ENCODE measurements at places on chromosomes 7 and 10.

DNA sequence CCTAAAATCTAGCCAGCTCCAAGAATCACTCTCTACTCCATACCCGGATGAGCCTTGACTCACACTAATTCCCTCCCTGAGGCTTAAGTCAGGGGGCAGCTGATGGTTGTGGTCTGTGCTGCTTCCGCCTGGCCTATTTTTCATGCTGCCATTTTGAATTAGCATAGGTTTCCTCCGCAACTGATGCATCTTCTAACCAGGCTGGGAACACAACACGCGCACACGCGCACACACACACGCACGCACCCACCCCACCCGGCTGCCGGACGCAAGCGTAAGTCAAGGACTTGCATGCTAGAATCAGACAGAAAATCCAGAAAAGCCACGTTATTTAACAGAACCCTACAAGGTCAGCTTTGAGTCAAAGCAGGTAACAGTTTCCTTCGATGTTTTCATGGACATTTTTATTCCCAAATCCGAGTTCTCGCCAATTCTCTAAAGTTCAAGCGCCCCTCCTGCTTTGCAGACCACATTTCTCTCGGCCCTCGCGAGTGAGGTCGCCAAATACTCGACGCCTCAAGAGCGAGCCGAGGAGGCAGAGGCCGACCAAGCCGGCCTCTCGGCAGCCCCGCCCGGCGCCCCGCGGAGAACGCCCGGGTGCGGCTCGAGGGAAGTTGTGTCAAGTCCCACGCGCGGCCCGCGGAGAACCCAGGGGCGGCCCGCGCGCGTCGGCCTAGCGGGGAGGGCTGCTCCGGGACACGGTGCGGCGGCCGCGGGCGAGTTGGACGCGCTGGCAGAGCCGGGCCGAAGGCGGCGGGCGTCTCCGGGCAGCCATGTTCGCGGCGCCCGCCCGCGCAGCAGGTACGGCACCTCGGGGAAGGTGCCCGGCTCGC, 961 bp downstream of the SCRN1 start:
- DNase-seq: peak; percentile 39

- DNase-seq: no peak
Measured at GRCh38 chr10:88745633-88746032, 14.2 kb upstream of the LIPN start.

- no peak for DNase-seq
Measured at GRCh38 chr7:146027243-146027642, 89.4 kb upstream of the CNTNAP2 start.

DNA sequence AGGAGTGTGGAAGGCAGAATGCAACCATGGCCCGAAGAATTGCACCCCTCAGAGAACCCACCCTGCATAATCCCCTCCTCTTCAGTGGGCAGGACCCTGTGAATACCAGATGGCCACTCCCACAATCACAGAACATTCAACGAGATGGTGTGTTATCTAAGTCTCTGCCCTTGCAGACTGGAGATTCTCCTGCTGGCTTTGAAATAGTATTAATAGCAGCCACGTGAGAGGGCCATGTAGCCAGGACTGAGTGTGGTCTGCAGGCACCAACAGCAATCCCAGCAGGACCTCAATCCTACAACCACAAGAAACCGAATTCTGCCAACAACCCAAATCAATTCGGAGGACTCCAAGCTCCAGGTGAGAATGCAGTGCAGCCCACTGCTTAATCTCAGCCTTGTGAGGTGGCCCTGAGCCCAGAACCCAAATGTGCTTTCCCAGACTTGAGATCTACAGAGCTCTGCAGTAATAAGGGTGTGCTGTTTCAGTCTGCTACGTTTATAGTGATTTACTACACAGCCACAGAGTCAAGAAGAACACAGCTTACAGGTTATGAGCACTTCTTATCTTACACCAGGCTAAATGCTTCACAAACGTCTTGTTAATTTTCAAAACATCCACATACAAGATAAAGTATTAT, 72.1 kb downstream of the VOPP1 start:
- no peak for DNase-seq

DNA sequence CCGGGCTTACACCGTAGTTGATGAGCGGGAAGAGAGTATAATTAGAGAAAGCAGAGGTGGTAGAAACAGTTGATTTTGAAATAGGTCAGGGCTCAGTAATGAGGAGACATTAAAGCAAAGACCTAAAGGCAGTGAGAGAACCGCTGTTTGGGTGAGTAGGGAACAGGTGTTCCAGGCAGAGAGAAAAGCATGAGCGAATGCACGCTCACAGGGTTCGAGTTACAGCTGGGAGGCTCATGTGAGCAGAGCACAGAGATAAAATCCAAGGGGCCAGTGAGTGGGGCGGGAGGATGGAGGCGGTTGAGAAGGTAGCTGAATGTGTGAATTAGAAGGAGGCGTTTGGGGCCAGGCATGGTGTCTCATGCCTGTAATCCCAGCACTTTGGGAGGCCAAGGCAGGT, 39.9 kb downstream of the APBB1IP start:
- no peak for DNase-seq

- DNase-seq: no peak
Measured at GRCh38 chr10:88853155-88853881, 1.7 kb upstream of the ANKRD22 start.

DNA sequence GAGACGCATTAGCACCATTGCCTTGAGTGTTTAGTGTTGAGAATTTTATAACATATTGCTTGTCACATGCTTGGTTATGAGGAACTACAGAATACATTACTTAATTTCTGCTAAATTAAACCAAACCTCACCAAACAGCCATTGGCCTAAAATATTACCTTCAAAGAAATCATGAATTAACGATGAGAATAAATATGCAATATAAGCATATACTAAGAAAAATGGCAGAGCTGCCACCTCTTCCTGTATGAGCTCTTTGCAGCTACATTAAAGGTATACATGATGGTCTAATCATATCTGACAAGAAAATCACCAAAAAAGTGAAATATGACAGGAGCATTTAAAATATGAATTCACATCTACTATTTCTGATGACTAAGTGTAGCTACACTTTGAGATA, 5.2 kb upstream of the RHEB start:
- no peak for DNase-seq

DNA sequence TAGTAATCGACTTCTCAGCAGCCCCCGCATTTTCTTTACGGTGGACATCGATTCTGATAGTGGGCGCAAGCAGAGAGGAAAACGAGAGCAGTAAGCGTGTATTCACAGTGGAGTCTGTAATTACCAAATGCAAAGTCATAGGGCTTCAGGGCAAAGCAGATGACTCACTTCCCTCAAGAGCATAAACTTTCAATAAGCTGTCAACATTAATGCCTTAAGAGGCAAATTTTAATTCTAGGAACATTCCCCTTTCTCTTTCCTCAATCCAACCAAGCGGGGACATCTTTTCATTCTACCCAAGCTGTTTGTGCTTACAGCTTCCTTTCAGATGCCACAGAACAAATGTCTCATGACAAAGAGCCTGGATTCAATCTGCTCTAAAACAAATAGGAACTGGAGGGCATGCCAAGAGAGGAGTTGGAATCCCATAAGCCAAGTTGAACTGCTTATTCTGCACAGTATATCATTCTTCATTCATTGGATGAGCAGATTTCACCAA, 48.6 kb downstream of the MALSU1 start:
- peak; percentile 49 for DNase-seq

GRCh38 chr10:1406132-1406966, 331.0 kb downstream of the ADARB2 start:
- DNase-seq: no peak

GRCh38 chr10:22550732-22551131, 163.6 kb downstream of the PIP4K2A start:
- DNase-seq: peak; percentile 17

DNA sequence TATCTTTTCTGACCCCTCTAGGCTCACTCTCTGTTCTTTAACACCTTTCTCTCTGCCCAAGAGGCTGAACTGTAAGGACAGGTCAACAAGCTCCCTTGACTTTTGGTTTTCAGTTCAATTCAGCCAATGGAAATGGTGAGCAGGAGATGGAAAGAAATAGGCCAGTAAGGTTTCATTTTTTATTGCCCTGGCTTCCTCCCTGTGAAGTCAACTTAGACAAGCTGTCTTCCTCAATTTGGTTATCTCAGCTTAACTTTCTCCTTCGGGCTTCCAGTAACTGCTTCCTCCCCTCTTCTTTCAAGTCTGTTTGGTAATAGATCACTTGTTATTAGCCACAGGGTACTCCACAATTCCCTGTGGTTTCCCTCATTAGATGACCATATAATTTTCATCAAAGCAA, 19.7 kb downstream of the LIPK start:
- no peak for DNase-seq

- DNase-seq: no peak
Measured at GRCh38 chr10:47111329-47111862, 188.6 kb upstream of the GDF10 start.

- DNase-seq: no peak
Measured at GRCh38 chr7:14351167-14351566, 361.7 kb upstream of the ETV1 start.

GRCh38 chr10:46029461-46030030, 877 bp downstream of the NCOA4 start:
- DNase-seq: no peak

DNA sequence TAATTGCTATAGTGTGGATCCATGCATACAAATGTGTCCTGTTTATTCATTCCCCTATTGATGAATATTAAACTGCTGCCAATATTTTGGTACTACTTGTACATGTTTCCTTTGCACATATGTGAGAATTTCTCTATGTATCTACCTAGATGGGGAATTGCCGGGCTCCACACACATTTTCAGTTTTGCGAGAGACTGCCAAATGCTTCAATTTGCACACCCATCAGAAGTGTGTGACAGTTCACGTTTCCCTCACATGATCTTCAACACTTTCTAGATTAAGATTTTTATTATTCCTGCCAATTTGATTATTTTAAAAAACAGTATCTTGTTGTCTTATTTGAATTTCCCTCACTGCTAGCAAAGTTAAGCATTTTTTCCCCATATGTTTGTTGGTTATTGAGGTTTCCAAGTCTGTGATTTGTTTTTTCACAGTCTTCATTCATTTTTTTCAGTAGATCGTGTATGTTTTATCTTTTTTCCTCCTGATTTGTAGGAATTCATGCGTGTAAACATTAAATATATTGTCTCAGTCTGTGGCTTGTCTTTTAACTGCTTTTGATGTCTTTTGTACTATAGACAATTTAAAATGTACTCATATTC, 2.4 kb upstream of the KLF14 start:
- no peak for DNase-seq

- peak; percentile 81 for DNase-seq
Measured at GRCh38 chr10:116688241-116688711, 54.1 kb downstream of the HSPA12A start.

- no peak for DNase-seq
Measured at GRCh38 chr7:20831451-20831850, 44.8 kb upstream of the SP8 start.

DNA sequence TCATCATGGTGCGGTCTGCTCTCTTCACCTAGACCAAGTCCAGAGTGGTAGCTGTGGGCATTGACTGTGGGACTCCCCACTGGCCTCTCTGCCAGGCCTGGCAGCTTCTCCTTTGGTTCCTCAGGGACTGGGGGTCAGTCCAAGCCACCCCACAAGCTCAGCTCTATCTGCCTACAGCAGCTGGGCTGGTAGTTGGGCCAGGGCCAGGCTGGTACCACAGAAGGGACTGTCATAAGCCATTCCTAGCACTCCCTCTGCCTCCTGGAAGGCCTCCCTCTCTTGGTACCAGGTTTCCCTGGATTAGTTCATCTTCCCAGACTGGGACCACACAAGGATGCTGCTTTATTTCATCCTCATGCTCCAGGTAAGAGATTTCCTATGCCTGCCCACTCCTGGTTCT, 24.2 kb upstream of the UNC5B start:
- no peak for DNase-seq

- no peak for DNase-seq
Measured at GRCh38 chr10:28913436-28914237, 236.3 kb downstream of the BAMBI start.

DNA sequence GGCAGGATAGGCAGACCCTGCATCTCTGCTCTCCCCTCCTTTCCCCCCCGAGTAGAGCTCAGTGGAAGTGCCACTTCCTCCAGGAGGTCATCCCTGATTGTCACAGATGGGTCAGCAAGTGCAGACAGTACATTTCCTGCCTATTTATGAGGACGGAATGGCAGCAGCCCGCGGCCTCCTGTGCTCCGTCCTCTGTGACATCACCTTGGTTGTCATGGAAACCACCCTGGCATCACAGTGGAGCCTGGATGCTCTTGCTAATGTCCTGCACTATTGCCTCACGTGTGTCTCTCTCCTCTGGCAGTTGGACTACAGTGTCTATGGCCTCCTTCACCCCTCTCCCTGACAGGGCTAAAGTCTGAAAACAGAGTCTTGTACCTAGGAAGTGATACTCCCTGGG, 148.6 kb downstream of the SH3PXD2A start:
- DNase-seq: no peak

DNA sequence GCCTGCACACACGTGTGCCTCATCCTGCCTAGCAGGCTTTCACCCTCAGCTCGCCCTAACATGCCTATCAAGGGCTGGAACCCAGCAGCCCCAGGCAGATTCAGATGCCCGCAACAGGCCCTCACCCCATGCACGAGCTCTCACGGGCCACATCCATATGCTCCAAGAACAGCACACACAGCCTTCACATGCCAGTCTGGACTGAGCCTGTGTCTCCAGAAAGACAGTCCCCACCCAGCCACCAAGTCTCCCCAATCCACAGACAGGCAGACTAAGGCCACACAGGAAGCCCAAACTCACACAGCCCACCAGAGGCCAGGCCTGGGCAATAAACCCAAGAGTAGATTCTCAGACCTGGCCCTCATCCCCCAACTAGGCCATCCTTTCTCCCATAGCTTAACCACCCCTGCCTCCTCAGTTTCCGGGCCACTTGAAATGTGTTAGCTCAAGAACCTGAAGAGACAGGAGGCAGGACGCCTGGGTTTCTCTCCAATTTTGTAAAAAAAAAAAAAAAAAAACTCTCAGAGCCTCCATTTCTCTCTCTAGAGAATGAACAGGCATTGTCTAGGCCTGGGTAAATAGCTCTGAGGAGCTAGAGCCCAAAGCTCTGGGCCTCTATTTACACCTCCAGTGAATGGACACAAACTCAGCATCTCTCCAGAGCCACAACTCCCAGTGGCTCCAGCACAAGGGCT, 6.8 kb downstream of the LDB1 start:
- DNase-seq: no peak

GRCh38 chr7:155816996-155817395, 4.7 kb upstream of the SHH start:
- DNase-seq: no peak

- no peak for DNase-seq
Measured at GRCh38 chr10:84302223-84302622, 26.2 kb upstream of the CCSER2 start.

GRCh38 chr7:14767716-14768425, 134.7 kb downstream of the DGKB start:
- DNase-seq: no peak

DNA sequence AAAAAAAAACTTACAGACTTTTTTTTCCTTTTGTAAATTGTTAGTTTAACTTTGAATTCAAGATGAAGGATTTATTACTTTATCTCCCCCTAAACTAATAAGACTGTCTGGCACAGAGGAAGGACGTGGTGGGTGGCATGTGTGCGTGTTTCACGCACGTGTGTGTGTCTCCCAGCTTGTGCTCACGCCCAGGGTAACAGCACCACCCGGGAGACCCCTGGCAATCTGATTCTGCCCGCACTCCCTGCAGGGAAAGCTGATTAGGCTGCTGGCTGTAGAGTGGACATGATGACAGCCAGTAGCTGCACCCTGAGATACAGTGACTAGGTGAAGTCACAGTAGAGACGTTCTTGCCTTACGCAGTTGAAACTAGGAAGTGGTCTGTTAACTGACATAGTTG, 25.3 kb downstream of the WIPI2 start:
- no peak for DNase-seq

- DNase-seq: no peak
Measured at GRCh38 chr7:37273891-37274290, 174.8 kb downstream of the ELMO1 start.

All from hepatic stellate cell (primary cell).